Activated gamma-delta T cell treated with anti-CD3 and anti-CD28 coated beads, Interleukin-2, amount 50 U/mL, for 16 hours (primary cell): ENCODE measurements at places on chromosomes 4 and X.

- DNase-seq = no peak
These were observed 6.1 kb downstream of the ZMAT1 start for GRCh38 chrX:101925733-101926132.

DNA sequence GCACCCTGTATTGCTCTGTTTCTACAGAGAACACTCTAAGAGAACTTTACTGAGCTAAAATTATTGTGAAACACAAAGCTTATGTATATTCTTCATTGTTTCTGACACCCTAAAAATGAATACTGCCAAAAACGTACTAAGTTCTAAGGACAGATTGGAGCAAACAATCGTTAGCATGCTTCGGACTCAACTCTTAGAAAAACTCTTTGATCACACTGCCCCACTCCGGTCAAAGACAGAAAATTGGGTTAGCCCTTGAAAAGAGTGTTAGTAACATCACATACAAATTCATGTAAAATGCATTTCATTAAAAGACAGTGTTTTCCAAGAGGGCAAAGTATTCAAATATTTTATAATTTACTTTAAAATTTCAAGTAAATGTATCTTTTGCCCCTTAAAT is 177.4 kb downstream of the DCHS2 start:
- no peak for DNase-seq

DNA sequence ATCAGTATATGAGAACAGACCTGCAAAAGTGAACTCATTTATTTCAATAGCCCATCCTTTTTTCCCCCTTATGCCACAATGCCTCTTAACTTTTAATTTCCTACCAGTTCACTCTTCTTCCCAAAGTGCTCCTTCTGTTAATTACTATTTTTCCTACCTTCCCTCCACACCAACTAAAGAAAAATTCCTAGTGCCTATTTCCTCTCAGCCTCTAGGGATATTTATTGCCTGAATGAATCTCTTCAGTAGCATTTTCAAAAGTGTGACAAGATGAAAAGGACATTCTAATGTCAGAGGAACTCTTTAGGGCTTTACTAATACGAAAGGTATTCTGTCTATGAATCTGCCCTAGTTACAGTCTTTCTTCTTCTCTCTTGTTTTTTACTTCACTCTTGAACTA is 181.1 kb upstream of the SPRY1 start:
- DNase-seq = no peak

DNA sequence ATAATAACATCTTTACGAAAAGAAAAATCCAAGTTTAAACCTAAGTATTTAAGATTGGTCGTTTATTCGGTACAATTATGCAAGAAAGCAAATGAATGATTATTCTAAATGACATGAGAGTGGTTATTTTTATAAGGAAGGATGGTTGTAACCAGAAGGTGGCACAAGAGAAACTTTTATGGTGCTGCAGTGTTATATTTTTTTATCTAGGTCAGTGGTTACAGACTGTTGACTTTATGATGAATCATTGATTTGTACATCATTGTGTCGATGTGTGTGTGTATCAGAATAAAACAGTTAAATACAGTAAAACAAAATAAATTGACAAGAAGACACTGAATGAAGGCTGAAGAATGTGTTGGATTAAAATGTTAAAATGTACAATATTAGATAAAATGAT is 9.8 kb downstream of the DCAF8L2 start:
- DNase-seq = no peak

DNA sequence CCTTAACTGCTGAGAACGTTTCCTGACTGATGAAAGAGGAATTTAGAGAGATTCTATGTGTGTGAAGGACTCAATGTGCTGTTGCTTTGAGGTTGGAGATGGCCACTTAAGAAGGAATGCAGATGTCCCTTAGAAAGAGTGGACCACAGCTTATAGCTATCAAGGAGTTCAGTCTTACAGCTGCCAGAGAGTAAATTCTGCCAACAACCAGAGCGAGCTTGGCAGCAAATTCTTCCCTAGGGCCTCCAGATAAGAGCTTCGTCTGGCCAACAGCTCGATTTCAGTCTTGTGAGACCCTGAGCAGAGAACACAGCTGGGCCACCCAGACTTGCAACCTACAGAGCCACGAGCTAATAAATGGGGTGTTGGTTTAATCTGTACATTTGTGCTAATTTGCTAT is 21.8 kb downstream of the MID1 start:
- no peak for DNase-seq

DNA sequence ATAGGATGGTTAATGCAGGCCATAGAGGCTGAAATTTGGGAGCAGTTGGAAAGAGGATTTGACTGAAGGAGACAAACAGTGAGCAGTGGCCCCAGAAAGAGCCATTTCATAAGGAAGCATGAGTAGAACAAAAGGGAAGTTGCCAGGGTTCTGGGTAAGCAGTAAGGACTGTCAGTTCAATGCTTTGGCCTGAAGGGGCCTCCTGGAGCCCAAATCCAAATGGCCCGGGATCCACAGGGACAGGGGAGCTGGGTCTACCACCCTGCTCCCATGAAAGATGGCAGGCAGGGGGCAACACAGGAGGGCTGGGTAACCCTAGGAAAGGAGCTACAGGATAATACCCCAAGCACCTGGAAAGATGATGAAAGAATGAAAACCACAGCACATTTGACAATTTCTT is 4.1 kb upstream of the INTS6L start:
- DNase-seq = no peak

GRCh38 chr4:128810331-128810870 is 901 bp downstream of the JADE1 start:
- no peak for DNase-seq

GRCh38 chr4:118338981-118339765 is 13.6 kb downstream of the PRSS12 start:
- no peak for DNase-seq

- DNase-seq = no peak
These were observed 53.5 kb upstream of the SMIM31 start for GRCh38 chr4:164700471-164700870.

GRCh38 chrX:73916931-73917667 is 354.1 kb downstream of the CHIC1 start:
- DNase-seq = no peak

GRCh38 chr4:147735413-147736301 is 3.8 kb downstream of the ARHGAP10 start:
- no peak for DNase-seq

DNA sequence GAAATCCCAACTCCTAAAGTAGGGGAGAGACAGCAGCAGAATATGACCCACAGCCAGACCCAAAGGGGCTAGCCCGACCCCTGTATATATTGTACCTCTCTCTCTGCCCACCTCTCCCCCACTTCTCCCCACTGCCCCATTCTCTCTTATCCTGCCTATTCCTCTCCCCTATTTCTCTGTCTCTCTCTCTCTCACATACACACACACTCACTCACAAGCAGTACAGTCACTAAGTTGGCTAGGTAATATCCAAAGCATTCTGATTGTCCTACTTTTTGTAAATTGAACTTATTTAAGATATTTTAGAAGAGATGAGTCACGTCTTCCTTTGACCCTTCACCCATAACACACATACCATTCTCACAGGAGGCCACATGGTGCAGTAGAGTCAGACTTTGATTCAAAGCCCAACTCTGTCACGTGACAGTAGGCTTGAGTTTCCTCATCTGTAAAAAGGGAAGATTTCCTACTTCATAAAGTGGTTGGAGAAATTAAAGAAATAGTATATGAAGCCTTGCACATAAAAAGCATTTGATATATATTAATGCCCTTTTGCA is 29.5 kb downstream of the SRPX2 start:
- no peak for DNase-seq
